ENCODE measurements at places on chromosomes 5 and 9.

GRCh38 chr5:136063778-136064465 is 35.1 kb downstream of the TGFBI start:
- no peak for DNase-seq

DNA sequence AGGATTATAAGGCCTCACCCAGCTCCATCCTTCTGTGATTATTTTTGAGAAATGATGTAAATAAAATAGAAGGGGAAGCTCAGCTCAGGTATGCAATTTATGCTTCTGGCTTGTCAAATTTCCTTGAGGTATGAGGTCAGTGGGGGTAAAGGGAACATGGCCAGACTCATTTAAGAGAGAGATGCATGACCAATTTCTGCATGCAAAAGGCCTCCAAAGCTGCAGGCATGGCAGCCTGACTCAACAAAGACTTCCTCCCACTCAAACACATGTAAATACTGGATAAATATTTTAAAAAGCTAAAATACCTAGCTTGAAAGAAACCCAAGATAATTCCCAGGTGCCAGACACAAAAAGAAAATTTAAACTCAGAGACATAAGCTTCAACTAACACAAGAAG is 101.4 kb upstream of the SLC1A3 start:
- DNase-seq, result no peak

DNA sequence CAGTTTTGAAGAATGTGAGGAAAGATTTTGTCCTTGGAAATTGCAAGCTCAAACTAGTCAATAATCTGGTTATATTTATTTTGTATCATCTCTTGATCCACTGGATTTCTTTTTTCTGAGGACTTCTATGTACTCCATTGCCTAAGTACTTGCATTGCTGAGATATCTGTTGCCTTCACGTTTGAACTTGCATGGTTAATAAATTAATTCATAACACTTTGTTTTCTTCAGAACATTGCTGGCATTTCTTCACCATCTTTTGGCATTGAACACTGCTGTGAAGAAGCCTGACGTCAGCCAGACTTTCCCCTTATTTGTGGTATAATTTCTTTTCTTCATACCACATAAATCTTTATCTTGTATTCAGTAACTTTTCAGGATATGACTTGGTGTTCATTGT is 246.0 kb upstream of the KIF2A start:
- no peak for DNase-seq

DNA sequence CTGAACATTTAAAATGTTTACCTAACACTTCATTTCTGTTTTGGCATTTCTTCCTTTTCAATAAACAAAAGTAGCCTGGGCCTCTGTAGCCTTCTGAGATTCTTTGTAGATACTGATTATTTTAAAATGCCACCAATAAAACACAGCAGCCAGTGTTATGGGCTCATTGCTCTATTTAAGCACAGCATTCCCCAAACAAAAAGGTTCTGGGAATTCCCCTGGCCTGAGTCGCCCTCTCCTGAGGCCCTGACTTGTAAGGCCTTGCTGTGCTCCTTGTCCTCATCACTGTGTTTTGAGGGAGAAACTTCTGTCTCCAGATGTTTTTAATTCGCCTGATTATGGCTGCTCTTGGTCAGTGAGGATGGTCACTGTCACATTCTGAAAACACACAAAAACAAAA is 33.0 kb upstream of the CTXN3 start:
- no peak for DNase-seq

GRCh38 chr5:33420946-33421345 is 19.8 kb upstream of the TARS1 start:
- DNase-seq, result no peak

DNA sequence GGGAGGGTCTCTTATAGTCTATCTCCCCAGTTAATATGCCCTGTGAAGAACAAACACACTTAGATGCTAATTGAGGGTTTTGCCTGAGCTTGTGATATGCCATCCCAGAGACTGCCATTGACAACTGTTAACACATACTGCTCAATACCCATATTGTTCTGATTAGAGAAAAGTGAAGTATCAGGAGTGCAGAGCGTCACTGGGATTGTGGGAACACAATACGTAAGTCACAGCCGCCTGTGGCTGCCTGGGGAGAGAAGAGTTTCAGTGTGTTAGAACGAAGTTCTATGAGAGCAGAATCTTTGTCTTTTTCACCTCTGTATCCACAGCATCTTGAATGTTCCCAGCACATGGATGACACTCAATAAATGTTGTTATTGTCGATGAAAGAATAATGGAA is 110.2 kb downstream of the MEF2C start:
- DNase-seq, result no peak

- no peak for DNase-seq
Measured at GRCh38 chr5:144162686-144163085, 7.8 kb downstream of the YIPF5 start.

GRCh38 chr5:102911973-102912372 is 156.9 kb downstream of the PAM start:
- DNase-seq, result no peak
